Right cardiac atrium (tissue), 5 donors: ENCODE measurements at places on chromosomes 13 and 19. TPM values are rescaled to one million over a fixed set of nuclear protein-coding genes. Genes with fewer than 3 reads are reported as not detected.

- no peak for DNase-seq
These were observed 5.6 kb downstream of the TIMM13 start for GRCh38 chr19:2421581-2422306.

GRCh38 chr13:21557995-21558394 lies 46.0 kb downstream of the MICU2 start:
- no peak for DNase-seq

- DNase-seq, result no peak
These were observed 90.9 kb downstream of the TEX29 start for GRCh38 chr13:111411151-111411858.

- DNase-seq, result no peak
These were observed 26.2 kb downstream of the OPA3 start for GRCh38 chr19:45558399-45558878.

- no peak for DNase-seq
These were observed 26.8 kb downstream of the TUBA3C start for GRCh38 chr13:19154843-19155242.

GRCh38 chr19:18122860-18123795 lies 25.6 kb downstream of the MAST3 start:
- DNase-seq, result peak; percentile 69

GRCh38 chr19:53374743-53375142 lies 9.2 kb downstream of the ZNF525 start:
- no peak for DNase-seq

GRCh38 chr13:34868733-34869132 lies 73.3 kb upstream of the NBEA start:
- DNase-seq, result no peak

GRCh38 chr13:114140131-114140905 lies 7.9 kb upstream of the RASA3 start:
- no peak for DNase-seq

DNA sequence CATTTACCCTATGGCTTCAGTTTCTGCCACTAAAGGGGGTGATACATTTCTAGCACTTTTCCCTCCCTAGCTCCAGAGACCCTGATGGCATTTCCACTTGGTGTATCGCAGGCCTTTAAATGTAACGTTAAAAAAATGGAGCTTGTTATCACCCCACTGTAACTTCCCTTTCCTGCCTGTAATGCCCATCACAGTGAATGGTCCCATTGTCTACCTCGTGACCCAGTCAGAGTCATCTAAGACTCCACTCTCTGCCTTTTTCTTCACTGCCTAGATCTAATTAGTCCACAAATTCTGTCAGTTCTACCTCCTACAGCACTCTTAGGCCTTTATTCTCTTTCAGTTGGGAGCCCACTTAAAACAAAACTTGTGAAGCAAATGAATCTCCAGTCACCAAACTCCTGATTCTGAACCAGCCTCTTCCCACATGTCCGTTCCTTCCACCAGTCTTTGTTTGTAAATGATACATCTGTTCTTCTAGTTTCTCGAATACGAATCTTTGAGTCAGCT lies 64.8 kb downstream of the NHLRC3 start:
- no peak for DNase-seq

DNA sequence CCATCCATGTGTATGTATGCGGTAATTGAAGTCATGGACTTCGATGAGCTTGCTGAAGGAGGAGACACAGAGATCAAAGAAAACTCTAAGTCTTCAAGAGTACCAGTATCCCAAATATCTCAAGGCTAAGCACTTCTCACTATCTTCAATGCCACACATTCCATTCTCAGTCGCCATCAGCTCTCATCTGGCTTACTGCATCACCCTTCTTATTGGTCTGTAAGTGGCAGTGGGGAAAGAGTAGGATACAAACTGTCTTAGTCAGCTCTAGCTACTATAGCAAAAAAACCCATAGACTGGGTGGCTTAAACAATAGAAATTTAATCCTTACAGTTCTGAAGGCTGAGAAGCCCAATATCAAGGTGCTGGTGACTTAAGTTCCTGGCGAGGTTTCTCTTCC lies 218.7 kb downstream of the POSTN start:
- no peak for DNase-seq

GRCh38 chr19:18500799-18501198 lies 21.1 kb downstream of the ELL start:
- DNase-seq, result peak; percentile 88

DNA sequence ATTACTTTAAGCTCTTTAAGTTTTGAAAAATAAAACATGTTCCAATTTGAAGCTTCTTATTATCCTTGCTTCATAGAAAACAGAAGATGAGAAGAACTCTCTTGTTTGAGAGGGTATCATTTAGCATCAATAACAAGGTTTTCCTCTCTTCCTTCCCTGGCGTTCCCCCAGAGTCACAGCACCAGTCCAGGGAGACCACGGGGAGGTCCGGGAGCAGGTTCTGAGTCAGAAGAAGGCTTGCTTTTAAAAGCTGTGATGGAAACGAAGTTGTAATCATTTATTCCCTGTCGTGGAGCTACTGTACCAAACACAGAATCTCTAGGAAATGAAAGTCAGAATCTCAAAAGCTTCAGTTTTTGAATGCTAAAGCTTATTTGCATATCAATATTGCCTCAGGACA lies 174.0 kb upstream of the LSM14A start:
- DNase-seq, result no peak

GRCh38 chr13:75908141-75908540 lies 272.0 kb downstream of the LMO7 start:
- peak; percentile 23 for DNase-seq

GRCh38 chr13:50617134-50617721 lies 226.3 kb downstream of the DLEU7 start:
- DNase-seq, result no peak

- peak; percentile 23 for DNase-seq
These were observed 62.4 kb downstream of the SERTM1 start for GRCh38 chr13:36736119-36736726.

TEX101 gene
- not detected for total RNA-seq

SIGLEC10 gene
- total RNA-seq, result 3.5 TPM

PRDX2 gene
- total RNA-seq, result 650 TPM

ADM5 gene
- 0.28 TPM for total RNA-seq

GADD45B gene
- total RNA-seq, result 52.4 TPM

ZNF492 gene
- 0.23 TPM for total RNA-seq

ZNF738 gene
- 3.2 TPM for total RNA-seq

ZNF582 gene
- total RNA-seq, result 3.6 TPM
